ENCODE measurements at places on chromosomes 1 and 21.

GRCh38 chr1:222064388-222065211 is 322.7 kb upstream of the DUSP10 start:
- DNase-seq, result peak; percentile 65

GRCh38 chr1:238951809-238952208 is 434.6 kb upstream of the CHRM3 start:
- DNase-seq, result peak; percentile 44

DNA sequence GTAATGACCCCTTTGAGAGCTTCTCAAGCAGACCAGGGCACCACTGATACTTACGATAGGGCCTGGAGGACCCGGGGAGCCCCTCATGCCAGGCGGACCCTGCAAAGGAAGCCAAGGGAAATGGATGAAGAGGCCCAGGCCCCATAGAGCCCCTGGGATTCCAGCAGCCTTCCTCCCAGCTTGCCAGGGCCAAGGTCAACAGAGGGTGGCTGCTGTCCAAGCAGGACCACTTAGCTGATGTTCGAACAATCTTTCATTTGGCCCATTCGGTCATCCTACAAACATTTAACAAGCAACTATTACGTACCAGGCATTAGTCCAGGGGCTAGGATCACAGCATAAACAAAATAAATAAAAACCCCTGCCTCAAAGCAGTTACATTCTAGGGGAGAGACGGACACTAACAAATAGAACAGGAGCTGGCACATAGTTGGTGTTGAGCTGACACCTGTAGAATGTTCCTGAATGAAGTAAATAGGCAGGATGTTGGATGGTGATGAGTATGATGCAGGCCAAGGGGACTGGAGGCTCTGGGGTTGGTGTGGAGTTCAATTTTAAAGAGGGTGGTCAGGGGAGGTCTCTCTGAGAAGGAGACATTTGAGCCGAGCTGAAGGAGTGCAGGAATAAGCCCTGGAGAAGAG is 27.0 kb upstream of the PEF1 start:
- no peak for DNase-seq

- DNase-seq, result no peak
Observed at GRCh38 chr1:9286556-9286955, 6.1 kb upstream of the SPSB1 start.

DNA sequence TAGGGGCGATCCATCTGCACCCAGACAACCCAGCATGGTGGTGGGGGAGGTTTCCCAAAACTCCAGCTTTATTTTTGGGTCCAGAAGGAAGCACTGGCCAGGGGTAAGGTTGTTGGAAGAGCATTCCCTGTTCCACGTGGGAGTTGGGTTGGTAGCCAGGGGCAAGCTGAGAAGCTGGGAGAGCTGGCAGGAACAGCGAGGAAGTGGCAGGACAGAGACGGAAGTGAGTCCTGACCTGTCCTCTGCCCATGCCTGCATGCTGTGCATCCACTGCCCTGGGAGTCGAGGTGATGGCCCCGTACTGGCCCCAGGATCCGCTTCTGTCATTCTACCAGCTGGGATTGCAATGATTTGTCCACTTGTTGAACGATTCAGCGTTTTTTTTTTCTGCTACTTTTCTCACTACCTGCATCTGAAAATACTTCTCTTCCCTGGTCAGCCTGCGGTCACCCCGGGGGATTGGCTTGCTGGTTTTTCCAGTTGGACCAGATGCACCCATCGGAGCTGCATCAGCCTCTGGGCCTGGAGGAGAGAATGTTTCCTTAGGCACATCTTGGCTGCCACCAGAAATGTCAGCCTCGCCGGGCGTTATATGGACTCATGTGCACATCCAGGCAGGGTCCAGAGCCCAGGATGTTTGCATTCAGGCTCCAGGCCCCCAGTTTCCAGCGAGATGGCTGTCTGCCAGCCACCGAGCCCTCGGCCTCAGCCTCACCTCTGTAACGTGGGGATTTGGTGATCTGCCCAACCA is 28.3 kb upstream of the TMPRSS2 start:
- DNase-seq, result no peak

GRCh38 chr1:230842801-230843200 is 25.5 kb downstream of the C1orf198 start:
- DNase-seq, result no peak

DNA sequence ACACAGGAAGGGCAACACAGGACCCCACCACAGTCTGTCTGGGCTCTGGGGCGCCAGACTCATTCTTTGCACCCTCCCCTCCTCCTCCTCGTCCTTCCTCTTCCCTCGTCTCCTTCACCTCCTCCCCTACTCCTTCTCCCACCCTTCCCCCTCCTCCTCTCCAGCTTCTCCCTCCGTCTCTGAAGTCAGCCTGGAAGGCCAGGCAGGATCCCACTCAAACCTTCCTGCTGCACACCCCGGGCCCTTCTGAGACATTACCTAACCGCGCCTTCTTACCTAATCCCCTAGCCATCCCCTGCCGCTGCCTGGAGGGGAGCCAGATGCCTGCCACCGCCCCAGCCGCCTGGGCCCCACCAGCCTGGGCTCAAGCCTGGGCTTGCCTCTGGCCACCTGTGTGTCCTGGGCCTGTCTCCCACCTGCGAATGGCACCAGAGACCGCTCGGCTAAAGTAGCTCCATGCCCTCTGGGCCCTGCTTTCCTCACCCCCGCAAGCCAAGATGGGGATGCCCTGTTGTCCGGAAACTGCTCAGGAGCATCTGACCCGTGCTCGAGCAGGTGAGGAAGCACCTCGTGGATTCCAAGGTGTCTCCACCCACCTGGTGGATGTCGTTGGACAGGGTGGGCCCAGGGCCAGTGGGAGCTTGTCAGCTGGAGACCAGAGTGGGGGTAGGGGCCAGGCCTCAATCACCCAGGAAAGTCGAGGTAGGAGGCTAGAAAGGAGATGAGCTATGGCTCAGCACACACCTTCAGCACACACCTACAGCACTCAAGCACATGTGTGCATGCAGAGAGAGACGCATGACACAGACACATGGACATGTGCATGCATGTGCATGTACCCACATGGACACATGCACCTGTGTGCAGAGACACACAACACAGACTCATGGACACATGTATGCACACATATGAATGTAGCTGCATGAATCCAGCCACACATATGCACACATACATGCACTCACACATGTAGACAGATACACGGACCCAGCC is 31.9 kb downstream of the WNT9A start:
- DNase-seq, result no peak

- DNase-seq, result peak; percentile 12
Observed at GRCh38 chr1:6861075-6861724, 75.9 kb downstream of the CAMTA1 start.

DNA sequence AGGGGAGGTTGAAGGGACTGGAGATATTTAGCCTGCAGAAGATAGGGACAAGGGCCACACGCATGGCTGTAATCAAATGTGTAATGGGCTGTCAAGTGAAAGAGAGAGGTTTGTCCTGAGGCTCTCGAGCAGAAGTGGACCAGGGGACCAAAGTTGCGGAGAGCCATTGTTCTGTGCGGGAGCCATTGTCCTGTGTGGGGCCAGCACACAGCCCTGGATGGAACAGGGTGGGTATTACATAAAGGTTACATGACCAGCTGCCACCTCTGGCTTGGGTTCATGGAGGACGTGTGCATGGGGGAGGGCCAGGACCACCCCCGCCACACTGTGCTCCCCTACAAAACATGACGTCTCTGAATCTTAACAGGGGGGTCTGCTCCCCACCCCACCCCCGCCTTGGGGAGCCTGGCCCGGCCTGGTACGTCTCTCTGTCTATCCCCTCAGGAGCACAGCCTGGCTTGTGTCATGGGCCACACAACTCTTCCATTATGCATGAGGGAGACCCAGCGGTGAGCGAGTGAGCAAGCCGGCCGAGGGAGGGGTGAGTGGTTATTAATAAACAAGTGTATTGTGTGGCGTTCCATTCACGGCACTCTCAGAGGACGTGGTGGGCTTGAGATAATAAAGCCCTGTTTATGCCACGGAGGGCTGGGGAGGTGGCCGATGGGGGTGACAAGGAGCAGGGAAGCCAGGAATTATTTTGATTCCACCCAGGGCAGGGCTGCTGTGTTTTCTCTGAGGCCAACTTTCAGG is at the start of gene NFASC:
Gene NFASC, plus strand, starts transcription at position 703 of the 753 bp plus-strand sequence. CDS start 73,454 bp downstream, outside the sequence.
- DNase-seq, result no peak

- DNase-seq, result peak; percentile 88
Observed at GRCh38 chr1:66725885-66726665, 26.2 kb upstream of the DYNLT5 start.

GRCh38 chr1:86197206-86197855 is 40.8 kb upstream of the COL24A1 start:
- no peak for DNase-seq

DNA sequence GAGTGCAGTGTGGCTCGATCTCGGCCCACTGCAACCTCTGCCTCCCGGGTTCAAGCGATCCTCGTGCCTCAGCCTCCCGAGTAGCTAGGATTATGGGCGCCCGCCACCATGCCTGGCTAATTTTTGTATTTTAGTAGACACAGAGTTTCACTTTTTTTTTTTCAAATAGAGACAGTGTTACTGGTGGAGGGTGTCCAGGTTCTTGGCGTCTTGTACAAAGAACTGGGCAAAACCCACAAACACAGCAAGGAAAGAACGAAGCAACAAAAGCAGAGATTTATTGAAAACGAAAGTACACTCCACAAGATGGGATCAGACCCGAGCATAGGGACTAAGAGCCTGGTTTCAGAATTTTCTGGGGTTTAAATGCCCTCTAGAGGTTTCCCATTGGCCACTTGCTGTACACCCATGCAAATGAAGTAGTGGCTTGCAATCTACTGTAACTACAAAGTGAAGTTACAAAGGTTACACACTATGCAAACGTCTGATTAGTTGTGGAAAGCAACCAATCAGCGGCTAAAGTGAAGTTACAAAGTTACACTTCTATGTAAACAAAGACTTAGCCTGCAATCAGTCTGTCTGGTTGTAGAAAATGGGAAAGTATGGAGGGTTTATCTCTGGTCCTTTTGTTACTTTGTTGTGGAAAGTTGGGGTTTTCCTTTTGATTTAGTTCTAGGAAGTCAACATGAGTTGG is 199.1 kb downstream of the DYRK1A start:
- DNase-seq, result peak; percentile 7

- no peak for DNase-seq
Observed at GRCh38 chr1:51410568-51411460, 80.5 kb upstream of the TTC39A start.

GRCh38 chr1:155136748-155137147 is 1.1 kb downstream of the SLC50A1 start:
- DNase-seq, result no peak

- no peak for DNase-seq
Observed at GRCh38 chr1:19621274-19621950, 22.7 kb upstream of the NBL1 start.

GRCh38 chr1:50970509-50970887 is 453 bp downstream of the CDKN2C start:
- DNase-seq, result peak; percentile 10

All from suppressor macrophage (primary cell).